ENCODE measurements at places on chromosomes 3 and 15. TPM values are rescaled to one million over a fixed set of nuclear protein-coding genes. Genes with fewer than 3 reads are reported as not detected.
A peak's percentile ranks its signal among the peaks of the same experiment; 100 is the strongest.

DNA sequence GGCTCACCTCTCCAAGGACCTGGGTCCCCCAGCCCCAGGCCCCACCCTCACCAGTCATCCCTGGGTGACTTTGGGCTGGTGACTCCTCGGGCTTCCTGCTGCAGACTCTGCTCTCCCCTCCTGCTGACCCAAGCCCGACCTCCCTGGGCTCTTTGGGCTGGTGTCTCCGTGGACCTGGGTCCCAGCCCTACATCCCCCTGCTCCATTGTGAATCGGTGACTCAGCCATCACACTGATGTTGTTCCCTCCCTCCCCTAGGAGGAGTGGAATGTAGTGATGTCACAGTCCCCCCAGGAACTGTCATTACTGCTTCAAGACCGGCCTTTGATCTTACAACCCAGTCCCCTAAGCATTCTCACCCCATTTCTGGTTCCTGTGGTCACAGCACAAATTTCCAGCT is 83.7 kb downstream of the ADAMTS7 start:
- DNase-seq = no peak

GRCh38 chr3:196638861-196639482 is 522 bp upstream of the NRROS start:
- no peak for DNase-seq

- DNase-seq = no peak
These were observed 46.7 kb downstream of the WWTR1 start for GRCh38 chr3:149611149-149611548.

GRCh38 chr3:99753268-99753975 is 64.2 kb upstream of the CMSS1 start:
- peak; percentile 69 for DNase-seq

DNA sequence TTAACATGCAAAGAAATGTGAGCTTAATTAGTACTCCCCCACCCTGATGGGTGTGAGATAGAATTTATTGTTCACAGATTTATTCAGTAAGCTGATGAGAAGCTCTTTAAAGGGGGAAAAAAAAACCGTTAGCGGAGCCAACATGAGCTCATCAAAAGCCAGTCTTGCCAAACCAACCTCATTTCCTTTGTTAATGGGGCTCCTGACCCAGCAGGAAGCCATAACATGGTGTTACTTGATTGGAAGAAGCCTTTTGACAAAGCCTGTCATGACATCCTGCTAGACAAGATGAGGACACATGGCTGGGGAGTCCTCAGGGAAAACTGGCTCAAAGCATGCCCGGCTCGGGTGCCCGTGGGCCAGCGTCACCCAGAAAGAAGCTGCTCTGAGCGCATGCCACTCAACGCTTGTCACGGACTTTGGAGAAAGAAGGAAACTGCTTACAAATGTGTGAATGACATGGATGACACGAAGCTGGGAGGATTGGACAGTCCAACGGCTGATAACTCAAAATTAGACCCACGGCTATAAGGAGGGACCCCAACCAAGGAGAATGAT is 64.6 kb downstream of the SLCO2A1 start:
- DNase-seq = no peak

- no peak for DNase-seq
These were observed 397.2 kb downstream of the GAP43 start for GRCh38 chr3:116020495-116020894.

DNA sequence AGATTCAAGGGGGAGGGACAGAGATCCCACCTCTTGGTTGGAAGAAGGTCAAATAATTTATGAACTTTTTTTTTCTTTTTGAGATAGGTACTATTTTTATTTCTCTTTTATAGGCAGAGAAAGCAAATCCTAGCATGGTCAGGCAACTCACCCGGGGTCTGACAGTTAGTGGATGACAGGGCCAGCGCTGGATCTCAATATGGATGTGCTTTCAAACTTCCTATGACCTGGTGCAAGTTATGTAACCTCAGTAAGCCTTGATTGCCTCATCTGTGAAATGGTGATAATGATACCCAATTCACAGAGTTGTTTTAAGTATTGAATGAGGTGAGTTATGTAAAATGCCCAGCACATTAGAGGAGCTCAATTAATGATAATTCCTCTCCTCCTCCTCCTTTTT is 86.8 kb upstream of the MEF2A start:
- no peak for DNase-seq

GRCh38 chr15:68208136-68208535 is 3.0 kb upstream of the CALML4 start:
- no peak for DNase-seq

- DNase-seq = no peak
These were observed 27.3 kb downstream of the STT3B start for GRCh38 chr3:31559872-31560534.

- no peak for DNase-seq
These were observed 31.4 kb downstream of the FLNB start for GRCh38 chr3:58039601-58040000.

GRCh38 chr15:95302206-95302605 is 1028.3 kb upstream of the NR2F2 start:
- no peak for DNase-seq

GRCh38 chr3:124557433-124558232 is 172.6 kb upstream of the UMPS start:
- DNase-seq = no peak

DNA sequence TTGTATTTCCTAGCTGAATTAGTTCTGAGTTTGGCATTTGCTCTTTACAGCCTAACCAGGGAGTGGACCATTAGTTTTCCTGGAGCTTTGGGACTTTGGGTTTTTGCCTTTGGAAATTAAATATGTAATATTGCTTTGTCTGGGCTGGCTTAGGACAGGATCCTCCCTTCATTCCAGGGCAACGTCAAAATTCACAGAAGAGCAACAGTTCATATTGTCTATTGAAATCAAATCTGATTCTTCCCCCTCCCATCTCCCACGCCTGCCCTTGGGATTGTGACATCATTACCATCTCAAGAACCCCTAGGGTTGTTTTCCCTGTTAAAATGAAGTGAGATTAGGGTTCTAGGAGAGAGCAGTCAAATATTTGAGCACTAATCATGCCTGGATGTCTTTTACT is 194.1 kb downstream of the ROBO2 start:
- DNase-seq = no peak

DNA sequence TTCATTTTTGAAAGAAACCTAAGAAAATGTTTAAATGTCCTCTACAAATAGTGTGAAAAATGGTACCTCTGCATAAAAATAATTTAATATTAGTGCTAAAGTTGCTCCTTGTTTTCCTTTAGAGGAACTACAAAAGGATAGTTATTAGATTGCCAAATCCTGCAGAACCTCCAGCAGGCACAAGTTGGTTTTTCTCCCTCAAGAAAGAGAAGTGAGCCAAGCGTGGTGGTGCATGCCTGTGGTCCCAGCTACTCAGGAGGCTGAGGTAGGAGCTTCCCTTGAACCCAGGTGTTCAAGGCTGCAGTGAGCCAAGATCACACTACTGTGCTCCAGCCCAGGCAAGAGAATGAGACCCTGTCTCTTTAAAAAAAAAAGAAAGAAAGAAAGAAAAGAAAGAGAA is 85.1 kb upstream of the TSEN2 start:
- DNase-seq = no peak

Gene CHRM5
- under 0.01 TPM for total RNA-seq

Gene ALDH1A2
- not detected for total RNA-seq

Gene CSPG4
- total RNA-seq = under 0.01 TPM

Gene ASB14
- total RNA-seq = not detected

Gene AP3B2
- 0.54 TPM for total RNA-seq

Gene C3orf52
- 0.27 TPM for total RNA-seq

Gene FBN1
- 30.4 TPM for total RNA-seq

Gene SPSB4
- total RNA-seq = 0.27 TPM

Gene CHRNA3
- not detected for total RNA-seq
